ENCODE measurements at places on chromosomes 11 and 22.

DNA sequence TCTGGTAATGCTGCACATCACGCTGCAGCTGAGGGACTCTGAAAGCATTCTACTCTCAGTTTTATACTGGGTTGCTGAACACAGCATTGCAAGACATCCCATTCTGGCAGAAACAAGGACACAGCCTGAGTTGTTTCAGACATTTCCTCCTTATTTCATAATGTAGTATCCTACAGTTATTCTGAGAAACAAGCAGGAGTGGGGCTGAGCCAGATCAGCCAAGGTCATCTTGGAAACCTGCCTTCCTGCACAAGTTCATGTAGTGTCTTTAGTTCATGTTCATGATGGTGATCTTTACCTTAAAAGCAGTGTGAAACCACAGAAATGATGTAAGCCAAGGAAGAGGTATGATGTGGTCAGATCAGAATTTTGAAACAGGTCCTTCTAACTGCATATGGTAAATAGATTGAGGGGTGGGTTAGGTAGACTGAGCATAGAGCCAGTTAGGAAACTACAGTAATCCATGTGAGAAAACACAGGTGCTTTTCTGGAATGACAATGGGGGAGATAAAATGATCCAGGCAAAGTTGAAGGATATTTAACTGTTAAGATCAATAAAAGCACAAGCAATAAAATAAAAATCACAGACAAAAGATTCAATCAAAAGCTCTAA lies 1686.8 kb downstream of the LRRC4C start:
- no peak for DNase-seq

DNA sequence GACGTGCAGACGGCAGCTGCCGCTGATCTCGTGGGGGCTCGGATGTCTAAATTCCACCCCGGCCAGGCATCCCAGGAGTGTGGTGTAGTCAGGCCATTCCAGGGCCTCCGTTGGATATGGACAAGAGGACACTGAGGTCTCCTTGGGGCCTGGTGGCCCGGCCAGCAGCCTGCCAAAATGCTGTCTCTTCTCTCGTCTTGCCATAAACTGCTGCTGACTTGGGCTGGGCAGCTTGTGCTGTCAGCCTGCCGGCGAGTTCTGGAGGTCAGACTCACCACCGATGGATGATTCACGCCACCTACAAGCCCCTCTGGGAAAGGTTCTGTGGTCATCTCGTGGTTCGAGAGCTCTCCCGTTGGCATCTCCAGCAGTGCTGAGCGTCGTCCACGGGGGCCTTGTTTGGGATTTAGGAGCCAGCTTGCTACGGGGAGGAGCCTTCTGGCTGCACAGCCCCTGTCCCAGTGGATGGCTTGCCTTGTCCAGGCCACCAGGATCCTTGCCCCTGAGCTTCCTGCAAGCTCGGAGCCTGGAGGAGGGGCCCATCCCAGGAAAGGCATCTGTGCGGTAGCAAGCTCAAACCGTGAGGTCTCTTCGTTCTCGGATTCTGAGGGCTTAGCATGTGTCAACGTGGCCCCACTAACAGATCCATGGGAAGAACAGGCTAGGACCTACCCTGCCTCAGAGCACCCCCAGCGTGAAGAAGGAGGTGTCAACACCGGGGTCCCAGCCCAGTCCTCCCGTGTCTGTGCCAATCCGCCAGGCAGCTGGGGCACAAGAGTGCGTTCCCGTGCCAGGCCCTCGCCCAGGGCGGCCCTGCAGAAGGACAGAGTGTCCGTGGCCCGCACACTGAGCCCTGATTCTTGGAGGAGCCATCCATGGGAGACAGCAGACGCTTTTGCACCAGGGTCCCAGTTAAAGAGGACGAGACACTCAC lies 1114.1 kb downstream of the BRD1 start:
- DNase-seq = no peak

GRCh38 chr11:47886096-47886495 lies 37.9 kb upstream of the NUP160 start:
- DNase-seq = no peak

- DNase-seq = no peak
Observed at GRCh38 chr22:28594076-28594796, 85.4 kb downstream of the TTC28 start.

DNA sequence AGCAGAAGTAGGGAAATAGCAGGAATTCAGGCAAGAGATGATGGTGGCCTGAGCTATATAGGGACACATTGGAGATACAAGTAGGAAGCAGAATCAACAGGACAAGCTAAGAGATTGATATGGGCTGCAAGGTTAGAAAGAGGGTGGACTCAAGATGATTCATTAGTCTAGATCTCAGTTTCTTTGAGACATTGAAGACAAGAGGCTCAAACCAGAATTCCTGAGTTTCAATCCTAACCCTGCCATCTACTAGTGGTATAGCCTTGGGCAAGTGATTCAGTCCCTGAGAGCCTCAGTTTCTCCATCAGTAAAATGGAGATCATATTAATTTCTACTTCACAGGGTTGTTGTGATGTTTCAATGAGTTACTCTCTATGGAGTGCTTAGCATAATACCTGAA lies 53.1 kb upstream of the NAV2 start:
- no peak for DNase-seq

GRCh38 chr11:131913267-131913666 lies 542.9 kb downstream of the NTM start:
- no peak for DNase-seq

GRCh38 chr11:830295-831117 lies 2.2 kb upstream of the CD151 start:
- DNase-seq = no peak

DNA sequence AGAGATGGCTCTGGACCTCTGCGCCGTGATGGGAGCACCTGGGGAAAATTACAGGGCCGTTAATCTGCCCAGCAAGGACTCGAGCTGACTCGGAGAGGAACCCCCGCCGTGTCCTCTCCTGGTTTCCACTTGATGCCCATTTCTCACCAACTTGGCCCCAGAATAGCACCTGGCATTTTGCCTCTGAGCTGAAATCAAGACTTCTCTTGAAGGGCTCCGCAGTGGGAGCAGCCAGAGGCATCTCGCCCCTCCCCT lies 19.0 kb upstream of the CABP7 start:
- DNase-seq = no peak

DNA sequence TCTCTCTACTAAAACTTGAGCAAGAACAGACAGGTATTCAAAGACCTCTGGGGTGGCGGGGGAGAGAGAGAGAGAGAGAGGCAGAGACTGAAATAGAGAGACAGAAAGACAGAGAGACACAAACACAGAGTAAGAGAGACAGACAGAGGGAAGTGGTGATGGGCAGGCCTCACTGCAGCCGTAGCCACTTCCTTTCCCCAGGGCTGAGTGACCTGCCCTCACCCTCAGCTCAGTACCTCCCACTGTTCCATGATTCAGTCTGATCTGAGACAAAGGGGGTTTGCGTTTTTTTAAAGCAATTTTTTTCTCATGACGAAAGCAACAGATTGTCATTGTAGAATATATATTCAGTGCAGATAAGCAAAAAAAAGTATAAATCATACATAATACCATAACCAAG lies 607.9 kb upstream of the B3GAT1 start:
- no peak for DNase-seq

DNA sequence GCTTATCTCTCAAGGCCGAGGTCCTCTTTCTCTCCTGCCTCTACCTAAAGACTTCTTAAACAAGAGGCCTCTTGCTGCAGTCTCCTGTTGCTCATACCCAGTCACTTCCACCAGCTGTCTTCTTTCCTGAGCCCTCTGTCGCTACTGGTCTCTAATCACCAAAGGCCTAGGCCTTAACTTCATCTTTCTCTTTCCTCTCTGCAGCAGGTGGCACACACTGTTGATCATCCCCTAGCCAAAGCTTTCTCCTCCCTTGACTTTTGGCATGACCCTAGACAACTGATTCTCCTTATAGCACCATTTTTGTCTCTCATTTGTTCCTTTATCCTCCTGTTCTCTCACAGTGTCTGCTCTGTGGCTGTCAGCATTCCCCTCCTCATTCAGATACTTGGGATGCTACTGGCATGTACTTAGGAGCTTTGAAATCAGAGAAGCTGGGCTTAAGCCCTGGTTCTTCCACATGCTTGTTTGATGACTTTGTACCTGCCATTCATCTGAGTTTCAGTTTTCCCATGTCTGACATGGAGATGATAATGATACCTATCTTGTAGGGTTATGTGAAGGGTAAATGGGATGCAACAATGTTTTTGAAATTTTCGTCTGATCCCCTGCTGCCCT lies 22.4 kb downstream of the ENDOD1 start:
- no peak for DNase-seq

- no peak for DNase-seq
Observed at GRCh38 chr11:23673366-23673765, 813.1 kb upstream of the CCDC179 start.

- DNase-seq = peak; percentile 63
Observed at GRCh38 chr11:613369-613968, 2.3 kb downstream of the IRF7 start.

- no peak for DNase-seq
Observed at GRCh38 chr11:11608783-11609232, 13.0 kb downstream of the GALNT18 start.

GRCh38 chr11:108198833-108199232 lies 23.6 kb downstream of the NPAT start:
- no peak for DNase-seq

DNA sequence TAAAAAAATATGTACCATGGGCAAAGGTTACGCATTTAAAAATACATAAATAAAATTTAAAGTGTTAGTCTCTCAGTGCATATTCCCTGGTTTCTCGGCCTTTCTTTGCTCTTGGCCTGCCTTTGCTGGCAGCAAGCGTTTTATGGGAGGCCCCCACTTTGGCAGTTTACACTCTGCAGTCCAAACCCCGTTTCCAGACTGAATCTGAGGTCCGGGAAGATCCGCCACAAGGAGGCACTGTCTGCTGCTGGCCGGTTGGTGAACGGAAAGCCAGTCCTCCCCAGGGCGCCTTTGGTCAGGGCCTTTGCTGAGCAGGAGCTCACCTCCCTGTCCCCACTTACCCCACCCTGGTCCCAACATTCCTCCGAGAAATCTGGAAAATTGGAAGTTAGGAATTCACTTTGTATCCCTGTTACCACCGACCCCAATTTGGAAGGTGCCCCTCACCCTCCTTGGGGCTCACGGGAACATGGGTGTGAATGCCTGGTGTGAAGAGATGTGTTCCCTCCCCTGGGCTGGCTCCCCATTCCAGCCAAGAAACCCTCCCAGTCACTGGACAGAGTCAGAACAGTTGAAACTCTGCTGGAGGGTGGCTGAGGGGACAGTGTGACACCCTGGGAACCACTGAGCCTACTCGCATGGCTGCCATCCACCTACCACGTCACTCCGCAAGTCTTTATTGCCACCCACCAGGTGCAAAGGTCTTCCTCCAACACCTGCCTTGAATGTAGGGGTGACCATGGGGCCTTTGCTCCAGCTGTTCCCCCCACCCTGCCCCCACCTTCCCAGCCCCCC lies 9.4 kb upstream of the SF1 start:
- peak; percentile 40 for DNase-seq

DNA sequence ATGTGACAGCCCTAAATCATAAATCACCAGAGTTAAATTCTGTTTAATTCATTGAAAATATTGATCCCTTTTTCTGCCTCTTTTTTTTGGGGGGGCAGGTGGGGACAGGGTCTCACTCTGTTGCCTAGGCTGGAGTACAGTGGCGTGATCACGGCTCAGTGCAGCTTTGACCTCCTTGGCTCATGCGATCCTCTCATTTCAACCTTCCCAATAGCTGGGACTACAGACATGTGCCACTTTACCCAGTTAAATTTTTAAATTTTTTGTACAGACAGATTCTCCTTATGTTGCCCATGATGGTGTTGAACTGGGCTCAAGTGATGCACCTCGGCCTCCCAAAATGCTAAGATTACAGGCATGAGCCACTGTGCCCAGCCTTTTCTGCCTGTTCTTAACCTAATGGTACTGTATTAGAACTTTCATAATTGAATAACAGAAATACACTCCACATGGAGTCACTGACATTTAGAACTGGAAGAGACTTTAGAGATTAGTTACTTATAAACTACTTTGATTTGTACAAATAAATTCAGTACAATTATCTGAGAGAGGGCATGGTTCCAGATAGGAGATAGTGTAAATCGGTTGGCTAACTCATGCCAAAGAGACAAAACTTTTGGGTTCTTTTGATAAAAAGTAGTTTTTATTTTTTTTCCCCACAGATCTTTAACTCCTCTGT lies 76.4 kb upstream of the PRODH start:
- no peak for DNase-seq

- no peak for DNase-seq
Observed at GRCh38 chr22:24536089-24536488, 18.8 kb downstream of the GUCD1 start.

DNA sequence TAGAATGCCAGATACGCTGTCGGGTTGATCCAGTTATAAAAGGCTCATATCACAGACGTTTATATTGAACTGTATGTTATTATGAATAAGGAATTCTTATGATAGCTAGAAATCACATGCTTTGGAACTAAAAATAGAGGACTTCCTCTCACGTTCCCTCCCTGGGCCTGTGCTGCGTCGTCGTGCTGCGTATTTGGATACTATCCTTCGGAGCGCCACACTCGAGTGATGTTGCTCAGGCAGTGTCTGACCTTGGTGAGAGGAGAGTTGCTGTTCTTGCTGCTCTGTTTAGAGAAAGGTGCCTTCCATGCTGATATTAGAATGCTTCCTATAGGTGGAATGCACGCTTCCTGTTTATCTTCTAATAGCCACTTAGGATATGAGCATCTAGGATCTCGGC lies 20.2 kb upstream of the ST14 start:
- DNase-seq = no peak

GRCh38 chr22:24599514-24599913 lies 3.5 kb upstream of the GGT1 start:
- no peak for DNase-seq

GRCh38 chr11:66541892-66542291 lies 4.0 kb downstream of the ZDHHC24 start:
- DNase-seq = no peak

GRCh38 chr22:27467711-27468110 lies 333.8 kb downstream of the MN1 start:
- no peak for DNase-seq

GRCh38 chr11:47516155-47516554 lies 36.8 kb downstream of the CELF1 start:
- no peak for DNase-seq

- no peak for DNase-seq
Observed at GRCh38 chr11:66719111-66719872, 9.7 kb downstream of the SPTBN2 start.

GRCh38 chr22:38067761-38068360 lies 10.7 kb downstream of the PICK1 start:
- DNase-seq = no peak

- DNase-seq = no peak
Observed at GRCh38 chr11:2120359-2121100, 18.7 kb downstream of the IGF2 start.

DNA sequence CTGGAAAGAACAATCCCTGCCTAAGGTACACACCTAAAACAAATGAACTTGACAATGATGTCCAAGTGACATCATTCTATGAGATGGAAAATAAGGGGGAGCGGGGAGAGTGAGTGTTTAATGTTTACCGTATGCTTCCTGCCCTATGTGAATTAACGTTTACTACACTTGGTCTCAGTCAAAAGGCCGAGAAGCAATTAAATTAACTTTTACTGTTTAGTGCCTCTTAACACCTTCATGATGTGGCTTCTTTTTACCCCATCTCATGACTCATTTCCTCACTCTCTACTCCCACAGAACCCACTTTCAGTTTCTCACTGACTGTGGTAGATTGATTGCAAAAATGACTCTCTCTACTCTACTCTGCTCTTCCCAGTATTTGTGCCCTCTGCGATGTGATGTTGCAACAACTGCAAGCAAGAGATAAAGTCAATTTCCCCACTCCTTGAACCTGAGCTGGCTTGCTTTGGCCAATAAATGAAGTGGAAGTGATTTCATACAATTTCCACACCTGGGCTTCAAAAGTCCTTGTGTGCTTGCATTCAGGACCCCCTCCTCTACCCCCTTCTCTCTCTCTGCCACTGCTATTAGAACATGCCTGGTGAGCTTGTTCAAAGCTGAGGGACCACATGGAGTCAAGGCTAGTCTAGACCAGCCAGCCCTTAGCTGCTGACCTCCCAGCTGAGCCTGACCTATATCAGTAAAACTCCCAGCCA lies 11.6 kb upstream of the ALKBH3 start:
- peak; percentile 3 for DNase-seq

Measured in stimulated activated CD4-positive, alpha-beta T cell treated with anti-CD3 and anti-CD28 coated beads, TNF-alpha, amount 100 ng/mL, for 4 hours (primary cell).